Mucosa of descending colon (tissue), 3 donors: ENCODE measurements at places on chromosomes 7 and 10. TPM values are rescaled to one million over a fixed set of nuclear protein-coding genes. Genes with fewer than 3 reads are reported as not detected.

WEE2 gene
- not detected for total RNA-seq

DNA sequence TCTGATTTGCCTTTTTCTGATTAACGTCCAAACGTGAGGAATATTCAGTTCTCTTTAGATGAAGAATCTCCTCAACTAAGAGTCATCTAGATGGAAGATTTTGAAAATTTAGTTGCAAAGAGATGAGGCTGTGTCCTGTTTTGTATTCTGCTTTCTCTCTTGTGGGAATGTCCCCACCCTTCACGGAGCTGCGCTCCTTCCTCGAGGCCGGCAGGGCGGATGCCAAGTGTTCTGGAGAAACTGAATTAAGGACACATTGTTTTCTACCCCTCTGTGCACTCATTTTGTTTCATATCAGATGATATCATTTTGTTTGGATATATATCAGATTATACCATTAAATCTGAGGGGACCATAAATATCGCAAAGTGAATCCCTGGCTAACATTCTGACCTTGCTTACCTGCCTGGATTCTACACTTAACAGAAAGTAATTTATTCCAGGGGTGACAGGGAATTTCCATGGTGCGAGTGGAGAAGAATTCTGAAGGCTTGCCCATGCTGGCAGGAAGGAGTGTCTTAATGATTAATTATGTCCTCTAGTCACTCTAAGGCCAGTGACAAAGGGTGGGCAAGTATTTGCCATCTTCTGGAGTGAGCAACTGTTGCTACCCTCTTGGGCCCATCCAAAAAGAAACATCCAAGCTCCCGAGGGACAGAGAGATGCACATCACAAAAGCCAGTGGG is 47.9 kb upstream of the IGFBP3 start:
- no peak for DNase-seq

DNA sequence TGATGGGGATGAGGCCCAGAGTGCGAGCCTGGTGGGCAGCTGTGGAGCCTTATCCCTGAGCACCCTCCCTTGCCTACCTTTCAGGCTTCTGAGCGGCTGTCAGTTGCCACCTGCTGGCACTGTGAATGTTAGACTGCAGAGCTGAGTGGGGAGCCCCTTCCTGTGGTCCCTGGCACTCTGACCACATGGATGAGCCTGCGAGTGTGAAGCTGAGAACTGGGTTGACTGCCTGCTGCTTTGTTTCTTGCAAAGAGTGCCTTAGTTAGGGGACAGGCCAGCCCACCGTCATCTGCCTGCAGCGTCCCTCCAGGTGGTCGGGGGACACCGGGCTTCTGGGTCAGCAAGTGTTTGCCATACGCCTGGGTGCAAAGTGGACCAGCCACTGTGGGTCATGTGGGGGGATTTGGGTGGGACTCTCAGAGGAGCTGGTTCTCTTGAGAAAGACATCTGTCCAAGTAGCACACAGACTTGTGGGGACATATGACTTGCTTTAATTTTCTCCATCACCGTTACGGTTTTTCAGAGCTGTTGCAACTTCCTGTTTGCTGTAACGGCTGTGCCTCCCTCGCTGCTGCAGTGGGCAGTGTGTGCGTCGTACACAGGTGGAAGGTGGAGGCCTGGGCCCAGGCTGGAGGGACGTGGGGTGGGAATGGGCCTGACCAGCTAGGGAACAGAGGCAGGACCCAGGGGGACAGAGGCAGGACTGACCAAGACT is 13.7 kb downstream of the INPP5A start:
- peak; percentile 27 for DNase-seq

ATP6V1F gene
- total RNA-seq, result 55.6 TPM

DNA sequence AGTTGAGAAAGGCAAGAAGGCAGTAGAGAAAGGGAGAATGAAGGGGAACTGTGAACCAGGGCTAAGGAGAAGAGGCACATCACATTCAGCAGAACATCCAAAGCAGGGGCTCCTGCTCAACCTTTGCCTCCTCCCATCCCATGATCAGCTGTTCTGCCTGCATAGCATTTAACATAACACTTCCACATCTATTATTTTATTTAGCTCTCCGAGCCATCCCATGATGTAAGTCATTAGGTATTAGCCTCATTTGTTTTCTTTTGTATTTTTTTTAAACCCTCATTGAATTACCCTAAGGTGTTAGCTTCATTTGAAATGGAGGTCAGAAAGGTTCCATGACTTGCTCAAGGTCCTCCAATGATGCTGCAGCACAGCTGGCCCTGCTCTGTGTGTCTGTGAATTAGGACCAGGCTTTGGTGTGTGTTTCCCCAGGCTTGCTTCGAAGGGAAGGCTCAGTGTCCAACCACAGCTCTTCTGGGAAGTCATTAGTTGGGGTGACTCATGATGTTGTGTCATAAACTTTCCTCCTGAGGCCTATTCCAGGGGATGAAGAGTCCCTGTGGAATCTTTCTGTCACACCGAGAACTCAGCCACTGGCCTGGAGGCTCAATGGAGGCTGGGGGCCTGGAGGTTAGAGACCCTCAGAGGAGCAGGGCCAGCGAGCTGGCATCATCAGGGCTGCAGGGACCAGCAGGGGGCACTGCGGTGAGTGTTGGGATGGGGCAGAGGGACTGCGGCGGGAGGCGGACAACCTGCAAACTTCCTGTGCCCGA is 16.5 kb downstream of the NPFFR1 start:
- DNase-seq, result no peak

DNA sequence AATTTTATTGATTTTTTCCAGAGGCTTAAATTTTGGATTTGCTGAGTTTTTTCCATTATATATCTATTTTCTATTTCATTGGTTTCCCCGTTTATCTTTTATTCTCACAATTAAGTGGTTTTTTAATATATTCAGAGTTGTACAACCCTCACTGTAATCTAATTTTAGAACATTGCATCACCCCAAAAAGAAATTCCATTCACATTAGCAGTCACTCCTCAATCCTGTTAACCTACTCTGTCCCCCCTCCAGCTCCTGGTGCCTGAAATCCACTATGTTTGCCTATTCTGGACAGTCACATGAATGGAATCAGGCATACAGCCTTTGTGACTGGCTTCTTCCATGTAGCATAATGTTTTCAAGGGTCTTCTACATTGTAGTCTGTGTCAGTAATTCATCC is 55.8 kb upstream of the ITGA8 start:
- no peak for DNase-seq

GRCh38 chr10:125101049-125101448 is 59.3 kb downstream of the CTBP2 start:
- DNase-seq, result no peak

MBLAC1 gene
- 4.9 TPM for total RNA-seq

DNA sequence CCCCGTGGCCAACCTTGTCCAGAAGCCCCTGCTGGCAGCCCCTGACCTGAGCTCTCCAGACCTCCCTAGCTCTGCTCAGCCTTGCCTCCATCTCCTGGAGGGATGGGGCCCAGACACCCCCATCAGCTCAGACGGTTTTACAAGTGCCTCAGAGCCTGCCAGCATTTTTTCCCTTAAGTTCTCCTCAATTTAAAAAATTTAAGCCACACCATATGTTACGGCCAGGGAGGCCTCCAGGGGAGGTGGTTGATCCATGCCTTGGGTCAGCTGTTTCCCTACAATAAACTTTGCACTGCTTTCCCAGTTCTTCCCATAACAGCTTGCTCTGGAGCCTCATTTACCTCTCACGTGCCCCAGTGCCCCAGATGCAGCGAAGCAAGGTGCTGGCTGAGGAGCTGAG is 143.5 kb downstream of the RGS10 start:
- DNase-seq, result no peak

DNA sequence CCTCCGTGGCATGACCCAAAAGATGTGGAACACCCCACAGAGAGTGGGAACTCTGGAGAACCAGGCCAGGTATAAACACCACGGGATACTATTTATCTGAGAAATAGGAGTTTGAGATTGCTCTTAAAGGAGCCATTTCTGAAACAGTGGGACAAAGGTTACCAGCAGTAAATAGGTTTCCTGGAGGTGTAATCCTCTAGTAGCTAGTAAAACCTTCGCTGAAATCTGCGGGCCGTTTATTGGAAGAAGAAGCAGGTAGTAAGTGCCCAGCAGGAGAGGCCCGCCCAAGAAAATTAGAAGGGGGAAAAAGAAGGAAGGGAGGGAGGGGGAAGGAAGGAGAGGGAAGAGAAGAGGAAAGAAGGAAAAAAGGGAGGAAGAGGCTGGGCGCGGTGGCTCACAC is 51.6 kb downstream of the CHST3 start:
- no peak for DNase-seq

AKR1C4 gene
- not detected for total RNA-seq

GRCh38 chr10:60086862-60087261 is 180.5 kb upstream of the CCDC6 start:
- no peak for DNase-seq

GRCh38 chr7:107993891-107994291 is 9.1 kb downstream of the LAMB1 start:
- DNase-seq, result no peak

GRCh38 chr10:62885684-62886461 is 69.7 kb upstream of the EGR2 start:
- no peak for DNase-seq

- DNase-seq, result peak; percentile 83
Observed at GRCh38 chr7:128398016-128398840, 11.6 kb downstream of the IMPDH1 start.

PKD2L1 gene
- 0.60 TPM for total RNA-seq

DNA sequence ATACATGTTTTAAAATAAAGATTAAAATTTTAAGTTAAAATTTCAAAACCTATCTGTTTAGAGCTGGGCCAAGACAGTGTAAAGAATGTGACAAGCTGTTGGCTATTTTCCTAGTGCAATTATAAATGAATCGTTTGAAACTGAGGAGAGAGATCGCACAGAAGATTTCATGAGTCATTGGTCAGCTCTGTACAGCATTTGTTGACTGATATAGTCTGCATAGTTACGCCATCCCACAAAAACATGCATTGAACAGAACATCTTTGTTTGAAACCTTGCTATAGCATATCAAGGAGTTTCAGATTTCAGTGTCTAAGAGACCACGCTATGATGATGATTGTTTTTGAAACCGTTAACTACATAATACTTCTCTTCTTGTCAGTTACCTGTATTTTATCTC is 1.3 kb upstream of the C10orf67 start:
- no peak for DNase-seq

GRCh38 chr7:116862951-116863670 is 724 bp downstream of the CAPZA2 start:
- peak; percentile 55 for DNase-seq

DNA sequence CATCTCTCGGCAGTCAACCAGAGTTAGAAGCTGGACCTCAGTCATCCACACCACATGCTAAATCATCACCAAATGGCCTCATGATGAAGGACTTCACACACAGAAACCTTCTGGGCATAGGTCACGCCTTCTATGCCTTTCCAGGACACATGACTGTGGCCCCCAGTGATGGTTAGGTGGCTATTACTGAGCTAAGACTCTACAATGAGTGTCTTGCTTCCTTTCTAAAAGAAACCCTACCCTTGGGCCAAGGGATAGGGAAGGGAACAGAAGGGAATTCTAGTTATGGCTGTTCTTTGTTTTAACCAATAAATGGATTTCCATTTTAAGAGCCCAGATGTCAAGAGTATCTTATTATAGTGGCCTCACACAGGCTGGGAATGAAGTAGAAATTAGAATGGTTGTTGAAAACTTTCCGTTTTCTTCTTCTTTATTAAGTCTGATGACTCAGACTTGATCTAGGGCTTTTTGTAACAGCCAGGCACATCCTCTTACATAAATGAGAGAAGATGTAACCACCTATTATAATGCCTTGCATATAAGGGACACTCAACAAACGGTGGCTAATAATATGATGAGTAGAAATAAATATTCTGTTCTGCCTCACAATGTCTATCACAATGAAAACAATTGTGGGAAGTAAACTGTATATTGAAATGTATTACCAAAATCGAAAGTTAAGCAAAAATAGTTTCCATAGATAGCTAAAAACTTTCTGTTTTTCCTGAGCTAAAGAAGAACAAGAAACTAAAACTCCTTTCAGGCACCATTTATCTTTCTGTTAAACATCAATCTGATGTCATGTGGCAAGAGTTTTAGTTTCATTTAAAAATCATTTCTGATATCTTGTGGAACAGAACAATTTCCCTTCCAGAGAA is 62.5 kb upstream of the TOMM7 start:
- no peak for DNase-seq

DNA sequence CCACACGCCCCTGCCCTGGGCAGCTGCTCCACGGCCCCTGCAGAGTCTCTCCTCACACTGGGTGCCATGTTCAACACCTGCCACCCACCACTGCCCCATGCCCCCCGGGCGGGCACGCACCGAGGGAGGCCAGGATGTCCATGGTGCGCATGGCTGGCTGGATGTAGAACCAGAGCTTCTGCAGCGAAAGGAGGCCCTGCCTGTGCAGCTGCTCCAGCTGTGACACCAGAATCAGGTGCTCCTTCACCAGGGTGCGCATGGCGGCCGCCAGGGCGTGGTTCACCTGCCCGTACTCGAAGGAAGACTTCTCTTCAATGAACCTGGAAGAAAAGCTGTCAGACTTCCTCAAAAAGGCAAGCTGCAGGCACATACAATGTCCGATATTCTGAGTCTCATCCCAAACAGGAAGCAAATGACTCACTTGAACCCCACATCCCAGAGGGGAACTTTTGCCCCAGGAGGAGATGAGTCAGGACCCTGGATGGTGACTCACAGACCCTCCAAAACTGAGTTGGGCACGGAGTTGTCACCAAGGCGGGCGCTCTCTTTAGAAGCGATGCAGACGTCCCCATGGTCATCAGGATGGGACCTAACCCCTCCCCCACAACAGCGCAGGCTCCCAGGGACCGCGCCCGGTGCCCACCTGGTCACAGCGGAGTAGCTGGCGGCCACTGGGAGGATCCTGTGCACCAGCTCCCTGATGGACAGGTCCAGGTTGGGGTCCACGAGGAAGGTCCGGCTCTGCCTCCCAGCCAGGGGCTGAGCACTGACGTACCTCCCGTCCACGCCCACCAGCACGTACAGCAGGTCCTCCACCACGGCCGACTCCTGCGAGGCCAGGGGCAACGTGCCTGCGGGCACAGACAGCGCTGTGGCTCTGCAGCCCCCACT is 15.5 kb downstream of the TUBGCP2 start:
- no peak for DNase-seq

DNA sequence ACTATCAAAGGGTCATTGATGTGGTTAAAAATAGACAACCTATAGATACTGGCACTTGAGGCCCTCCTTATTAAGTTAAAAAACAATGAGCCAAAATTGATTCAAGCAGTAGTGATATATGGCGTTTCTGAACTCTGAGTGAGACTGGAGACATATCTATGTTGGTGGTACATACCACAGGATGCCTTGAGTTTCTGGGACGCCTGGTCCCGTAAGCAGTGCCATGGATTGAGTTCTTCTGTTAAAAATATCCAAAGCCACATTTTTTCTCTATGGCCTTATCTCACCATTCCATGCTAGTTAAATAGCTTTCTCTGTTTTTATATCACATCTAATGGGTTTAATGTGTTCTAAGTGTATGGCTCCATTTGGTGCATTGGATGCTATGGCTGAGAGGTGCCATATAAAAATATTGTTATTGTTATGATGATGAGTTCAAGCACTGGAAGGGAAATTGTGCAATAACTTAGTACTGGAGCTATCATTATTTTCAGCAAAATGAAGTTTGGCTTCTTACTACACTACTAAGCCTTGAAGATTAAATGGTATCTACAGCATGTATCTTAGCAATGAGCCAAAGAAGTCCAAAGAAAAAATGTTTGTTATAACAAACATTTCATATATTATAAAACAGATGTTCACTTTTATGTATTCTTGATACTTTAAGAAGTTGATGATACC is 713.9 kb downstream of the SUGCT start:
- DNase-seq, result no peak

ZNF485 gene
- total RNA-seq, result 4.3 TPM
